ENCODE measurements at places on chromosomes 1 and 21.

- no peak for DNase-seq
Observed at GRCh38 chr1:151918819-151919610, 9.7 kb upstream of the THEM4 start.

GRCh38 chr1:43269627-43270375 is at the start of gene TMEM125:
Gene TMEM125 (plus strand): TSS chr1:43269983. CDS start chr1:43272723, 2,740 bp downstream.
- no peak for DNase-seq

GRCh38 chr1:184755226-184756065 is 788 bp upstream of the EDEM3 start:
- no peak for DNase-seq

- DNase-seq, result no peak
Observed at GRCh38 chr1:64526312-64526711, 56.4 kb downstream of the CACHD1 start.

GRCh38 chr1:106268070-106268469 is 788.4 kb upstream of the PRMT6 start:
- no peak for DNase-seq

DNA sequence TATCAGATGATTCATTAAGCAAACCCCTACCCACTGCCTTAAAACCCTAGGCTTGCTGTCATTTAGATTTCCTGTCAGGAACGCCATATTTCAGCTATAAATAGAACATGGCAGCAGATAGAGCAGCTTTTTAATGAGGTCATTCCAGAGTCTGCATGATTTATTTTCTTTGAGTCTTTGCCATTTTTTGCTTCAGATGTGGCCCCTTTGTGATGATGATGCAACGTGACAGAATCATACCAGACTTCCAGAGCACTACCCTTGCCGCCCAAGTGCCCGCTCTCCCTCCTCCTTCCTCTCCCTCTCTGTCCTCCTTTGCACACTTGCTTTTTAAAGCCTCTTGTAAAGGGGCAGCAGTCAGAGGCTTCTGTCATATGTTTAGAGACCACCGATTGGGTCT is 55.5 kb upstream of the TRIM67 start:
- peak; percentile 46 for DNase-seq

DNA sequence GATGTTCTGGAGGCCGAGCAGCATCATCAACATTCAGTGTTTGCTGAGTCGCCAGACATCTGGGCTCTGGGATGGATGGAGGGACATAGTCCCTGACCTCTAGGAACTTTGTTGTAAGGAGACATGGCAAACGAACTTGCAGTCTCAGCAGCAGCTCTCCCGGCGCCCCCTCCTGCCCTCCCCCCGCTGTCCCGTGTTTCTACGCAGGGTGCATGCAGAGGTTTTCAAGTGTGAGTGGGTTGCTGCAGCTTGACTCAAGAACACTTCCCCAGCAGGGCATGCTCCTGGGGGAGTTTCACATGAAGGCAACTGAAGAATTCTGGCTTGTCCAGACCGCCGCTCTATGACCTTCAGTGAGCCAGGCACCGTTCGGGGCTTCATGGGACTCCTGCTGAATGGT is 121.9 kb downstream of the CAMTA1 start:
- DNase-seq, result no peak

DNA sequence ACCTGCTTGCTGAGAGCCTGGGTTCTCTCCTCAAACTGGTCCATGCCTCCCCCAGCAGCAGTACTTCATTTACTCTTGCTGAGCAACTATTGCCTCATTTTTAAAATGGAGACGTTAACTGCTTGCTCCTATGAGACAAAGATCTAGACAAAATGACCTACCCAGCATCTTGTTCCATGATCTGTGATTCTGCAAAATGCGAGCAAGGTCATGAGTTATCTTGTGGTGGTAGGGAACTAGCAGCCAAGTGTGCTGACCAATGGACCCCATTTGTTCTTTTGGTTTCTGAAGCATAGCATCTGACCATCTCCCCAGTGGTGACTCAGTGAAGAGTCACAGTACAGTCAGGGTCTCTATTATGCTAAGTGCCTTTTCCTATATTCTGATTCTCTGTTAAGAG is 40.4 kb downstream of the TBX15 start:
- DNase-seq, result no peak

GRCh38 chr1:78146205-78146771 is 100.5 kb downstream of the GIPC2 start:
- DNase-seq, result peak; percentile 35

DNA sequence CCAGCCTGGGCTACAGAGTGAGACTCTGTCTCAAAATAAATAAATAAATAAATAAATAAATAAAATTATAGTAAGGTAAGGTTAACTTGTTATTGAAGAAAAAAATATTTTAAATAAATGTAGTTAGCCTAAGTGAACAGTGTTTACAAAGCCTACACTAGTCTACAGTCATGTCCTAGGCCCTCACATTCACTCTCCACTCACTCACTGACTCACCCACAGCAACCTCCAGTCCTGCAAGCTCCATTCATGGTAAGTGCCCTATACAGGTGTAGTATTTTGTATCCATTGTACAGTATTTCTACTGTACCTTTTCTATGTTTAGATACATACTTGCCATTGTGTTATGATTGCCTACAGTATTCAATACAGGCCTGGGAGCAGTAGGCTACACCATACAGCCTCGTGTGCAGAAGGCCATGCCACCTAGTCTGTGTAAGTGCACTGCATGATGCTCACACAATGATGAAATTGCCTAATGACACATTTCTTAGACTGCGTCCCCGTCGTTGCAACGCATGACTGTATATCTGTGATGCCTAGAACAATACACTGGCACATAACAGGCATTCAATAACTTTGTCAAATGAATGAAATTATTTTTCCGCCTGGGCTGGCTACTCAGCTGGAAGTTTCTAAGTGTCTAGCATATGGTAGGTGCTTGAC is 14.8 kb downstream of the KCNN3 start:
- DNase-seq, result no peak

GRCh38 chr1:38018864-38019343 is 6.4 kb downstream of the UTP11 start:
- DNase-seq, result no peak

DNA sequence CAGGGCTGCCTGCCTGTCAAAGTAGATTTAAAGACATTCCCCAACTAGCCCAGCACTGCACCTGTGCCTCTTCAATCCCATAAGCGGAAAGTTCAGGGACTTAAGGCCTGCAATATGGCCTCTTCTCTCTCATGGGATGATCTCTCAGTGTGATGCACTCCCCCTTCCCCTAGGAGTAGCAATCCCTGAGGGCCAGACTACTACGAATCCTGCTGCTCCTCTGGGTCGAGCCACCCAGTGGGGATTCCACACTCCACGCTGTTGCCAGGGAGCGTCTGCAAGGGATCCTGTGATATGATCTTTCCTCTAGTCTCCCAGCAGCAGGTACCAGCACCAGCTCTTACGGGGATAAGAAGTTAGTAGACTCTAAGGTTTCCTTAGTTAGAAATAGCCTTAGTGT is 13.2 kb upstream of the OR6N2 start:
- DNase-seq, result no peak

- no peak for DNase-seq
Observed at GRCh38 chr1:81498471-81499462, 302.0 kb upstream of the ADGRL2 start.

DNA sequence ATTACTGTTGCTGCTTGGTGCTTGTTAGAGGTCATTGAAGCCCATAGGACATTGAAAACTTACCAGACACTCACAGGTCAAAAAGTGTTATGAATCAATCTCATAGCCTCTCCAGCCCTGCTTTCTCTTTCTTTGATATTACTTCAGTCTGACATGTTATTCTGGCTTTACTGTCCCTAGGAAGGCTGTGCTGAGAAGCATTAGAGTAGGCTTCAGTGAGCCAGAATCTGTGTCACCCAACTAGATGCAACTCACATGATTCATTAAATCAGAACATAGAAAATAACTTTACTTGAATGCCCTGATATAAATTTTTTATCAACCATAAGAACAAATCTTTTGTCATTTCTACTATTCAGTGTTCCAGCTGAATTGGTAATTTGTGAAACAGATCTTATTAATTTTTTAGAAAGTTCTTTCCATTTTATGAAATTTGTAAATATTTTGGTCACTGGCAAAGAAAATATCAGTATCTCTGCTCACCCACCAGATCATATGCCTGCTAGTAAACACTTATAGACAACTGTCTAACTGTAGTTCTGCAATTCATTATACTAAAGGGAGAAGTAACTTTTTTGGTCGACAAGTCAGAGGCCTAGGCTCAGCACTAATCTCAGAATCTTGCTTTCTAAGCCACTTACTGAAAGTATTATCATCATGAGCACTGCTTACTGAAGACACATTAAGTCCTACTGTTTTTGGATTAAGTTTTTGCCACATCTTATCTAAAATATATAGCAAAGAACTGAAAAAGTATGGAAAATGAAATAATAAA is 48.2 kb downstream of the RPAP2 start:
- DNase-seq, result no peak

- no peak for DNase-seq
Observed at GRCh38 chr1:158098256-158098655, 82.4 kb upstream of the CD1D start.

GRCh38 chr21:35974775-35975174 is 85.6 kb downstream of the SETD4 start:
- no peak for DNase-seq

GRCh38 chr1:224435999-224436398 is 1.4 kb upstream of the WDR26 start:
- no peak for DNase-seq

DNA sequence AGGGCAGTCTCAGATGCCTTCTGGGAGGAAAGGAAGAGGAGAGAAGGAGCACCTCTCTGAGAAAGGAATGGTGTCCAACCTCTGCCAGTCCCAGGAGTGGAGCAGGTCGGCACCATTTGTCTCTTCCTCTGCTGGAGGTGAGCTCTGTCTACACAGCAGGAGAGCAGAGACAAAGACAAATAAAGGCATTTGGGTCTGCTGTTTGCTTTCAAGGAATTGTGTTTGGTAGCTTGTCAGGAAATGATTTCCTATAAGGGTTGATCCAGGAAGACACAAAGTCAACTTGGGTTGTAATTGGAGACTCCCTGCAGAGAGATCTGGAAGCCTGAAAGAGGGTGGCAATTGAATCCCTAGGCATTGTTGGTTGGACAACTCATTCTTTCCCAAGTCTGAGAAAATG is 34.5 kb upstream of the PLXNA2 start:
- no peak for DNase-seq
